SJSA1 (cell line): ENCODE measurements at places on chromosomes 7 and 10. TPM values are rescaled to one million over a fixed set of nuclear protein-coding genes. Genes with fewer than 3 reads are reported as not detected.

- peak; percentile 21 for DNase-seq
Measured at GRCh38 chr10:50431133-50431532, 179.8 kb upstream of the ASAH2 start.

- DNase-seq: no peak
Measured at GRCh38 chr10:21092683-21093524, 195.8 kb upstream of the NEBL start.

- DNase-seq: no peak
Measured at GRCh38 chr7:142745091-142745635, 4.1 kb upstream of the PRSS1 start.

DNA sequence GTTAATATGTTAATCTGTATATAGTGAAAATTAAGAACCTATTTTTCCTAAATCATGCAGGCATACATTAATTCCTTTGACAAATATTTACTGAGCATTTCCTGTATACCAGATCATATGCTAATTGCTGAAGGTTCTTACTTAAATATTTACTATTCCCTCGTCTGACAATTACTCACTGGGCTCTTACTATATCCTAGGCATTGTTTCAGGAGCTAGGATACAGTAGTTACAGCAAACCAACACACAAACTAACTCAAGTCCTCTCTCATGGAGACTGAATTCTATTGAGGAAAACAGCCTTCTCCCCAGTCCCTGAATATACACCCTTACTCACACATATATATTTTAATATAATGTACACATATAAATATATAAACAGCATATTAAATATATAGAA is 786.0 kb downstream of the NRG3 start:
- no peak for DNase-seq

- no peak for DNase-seq
Measured at GRCh38 chr10:99450624-99451498, 20.4 kb upstream of the GOT1 start.

DNA sequence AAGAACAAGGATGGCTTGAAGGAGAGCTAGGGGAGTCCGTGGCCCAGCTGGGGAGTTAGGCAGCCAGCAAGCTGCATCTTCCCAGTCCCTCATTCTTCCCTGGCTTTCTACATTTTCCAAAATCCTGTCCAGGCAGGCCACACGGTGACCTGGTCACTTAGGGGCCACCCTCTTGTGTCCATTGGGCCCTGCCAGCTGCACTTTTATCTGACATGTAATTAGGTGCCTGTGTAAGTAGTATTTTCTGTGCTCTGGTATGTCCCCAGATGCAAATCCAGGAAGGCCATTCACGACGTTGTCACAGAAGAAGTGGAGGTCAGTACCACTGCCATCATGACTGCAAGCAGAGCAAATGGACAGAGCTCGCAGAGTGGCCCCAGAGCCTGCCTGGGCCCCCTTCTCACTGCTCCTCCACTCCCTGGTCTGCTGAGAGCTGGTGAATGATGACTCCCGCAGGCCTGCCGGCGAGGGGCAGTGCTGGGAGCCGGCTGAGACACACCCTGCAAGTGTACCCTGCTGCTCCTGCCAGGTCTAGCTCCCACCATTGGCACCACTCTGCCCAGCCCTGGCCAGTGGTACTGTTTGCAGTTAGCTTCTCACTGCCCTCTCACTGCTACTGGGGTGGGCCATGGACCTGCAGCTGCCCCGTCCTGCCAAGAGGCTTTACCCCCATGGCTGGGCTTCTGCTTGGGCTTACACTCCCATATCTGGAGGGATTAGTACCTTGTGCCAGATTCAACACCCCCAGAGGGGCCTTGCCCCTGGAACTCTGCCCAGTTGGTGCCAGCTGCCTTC is 98.2 kb downstream of the GLRX3 start:
- peak; percentile 37 for DNase-seq

DNA sequence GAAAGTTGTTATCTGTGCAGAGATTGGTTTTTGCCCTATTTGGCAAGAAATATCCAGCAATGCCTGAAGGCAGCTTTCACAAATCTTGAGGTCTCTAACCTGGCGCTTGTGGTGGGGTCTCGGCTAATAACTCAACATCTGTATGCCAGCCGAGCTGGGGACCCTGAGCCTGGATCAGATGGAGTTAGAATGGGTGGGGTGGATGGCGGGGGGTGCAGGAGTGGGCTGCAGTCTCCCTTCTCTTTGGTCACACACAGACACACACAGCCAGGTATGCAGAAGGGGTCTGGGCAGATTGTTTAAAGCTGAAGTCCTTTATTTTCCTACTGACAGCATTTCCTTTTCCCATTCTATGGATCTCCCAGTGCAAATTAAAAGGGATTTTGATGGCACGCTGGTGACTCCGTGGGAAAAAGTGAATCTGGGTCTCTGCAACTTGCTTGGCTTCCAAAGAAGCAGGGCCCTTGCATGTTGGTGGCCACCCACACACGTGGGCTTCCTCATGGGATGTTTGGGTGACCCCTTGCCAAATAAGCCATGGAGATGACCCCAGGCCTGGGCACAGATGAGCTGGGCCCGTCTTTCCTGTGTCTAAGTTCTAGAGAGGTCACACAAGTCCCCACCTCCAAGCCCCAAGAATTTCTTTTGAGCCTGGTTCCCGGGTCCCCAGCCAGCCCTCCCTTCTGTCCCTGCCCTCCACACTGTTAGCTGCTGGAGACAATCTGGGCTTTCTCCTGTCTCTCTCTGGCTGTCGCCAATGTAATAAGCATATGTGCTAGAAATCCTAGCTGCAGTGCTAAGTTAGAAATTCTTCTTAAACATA is 39.9 kb upstream of the EMX2 start:
- DNase-seq: no peak

- no peak for DNase-seq
Measured at GRCh38 chr10:100174699-100175677, 10.8 kb downstream of the ERLIN1 start.

DNA sequence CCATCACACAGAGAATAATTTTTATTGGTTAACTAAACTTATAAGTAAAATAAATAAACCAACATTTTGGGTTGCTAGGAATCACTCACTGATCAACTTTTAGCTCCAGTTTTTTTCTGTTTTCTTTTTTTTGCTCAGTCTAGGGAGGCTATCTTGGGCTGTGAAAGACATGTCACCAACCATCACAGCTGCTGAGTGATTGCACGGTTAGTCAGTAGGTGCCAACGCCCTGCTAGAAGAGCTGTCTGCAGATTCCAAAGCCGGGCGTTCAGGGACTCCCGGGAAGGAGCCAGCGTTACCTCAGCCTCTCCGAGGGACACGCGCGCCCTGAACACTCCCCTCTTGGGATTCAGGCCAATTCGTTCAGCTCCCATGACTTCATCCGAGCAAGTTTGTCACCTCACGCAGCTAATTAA is 604 bp upstream of the STAM start:
- no peak for DNase-seq

GRCh38 chr10:63376560-63377304 is 89.0 kb downstream of the JMJD1C start:
- DNase-seq: no peak

GRCh38 chr7:84686373-84686772 is 491.8 kb upstream of the SEMA3A start:
- DNase-seq: no peak

- no peak for DNase-seq
Measured at GRCh38 chr7:137577184-137577583, 233.7 kb upstream of the PTN start.

DNA sequence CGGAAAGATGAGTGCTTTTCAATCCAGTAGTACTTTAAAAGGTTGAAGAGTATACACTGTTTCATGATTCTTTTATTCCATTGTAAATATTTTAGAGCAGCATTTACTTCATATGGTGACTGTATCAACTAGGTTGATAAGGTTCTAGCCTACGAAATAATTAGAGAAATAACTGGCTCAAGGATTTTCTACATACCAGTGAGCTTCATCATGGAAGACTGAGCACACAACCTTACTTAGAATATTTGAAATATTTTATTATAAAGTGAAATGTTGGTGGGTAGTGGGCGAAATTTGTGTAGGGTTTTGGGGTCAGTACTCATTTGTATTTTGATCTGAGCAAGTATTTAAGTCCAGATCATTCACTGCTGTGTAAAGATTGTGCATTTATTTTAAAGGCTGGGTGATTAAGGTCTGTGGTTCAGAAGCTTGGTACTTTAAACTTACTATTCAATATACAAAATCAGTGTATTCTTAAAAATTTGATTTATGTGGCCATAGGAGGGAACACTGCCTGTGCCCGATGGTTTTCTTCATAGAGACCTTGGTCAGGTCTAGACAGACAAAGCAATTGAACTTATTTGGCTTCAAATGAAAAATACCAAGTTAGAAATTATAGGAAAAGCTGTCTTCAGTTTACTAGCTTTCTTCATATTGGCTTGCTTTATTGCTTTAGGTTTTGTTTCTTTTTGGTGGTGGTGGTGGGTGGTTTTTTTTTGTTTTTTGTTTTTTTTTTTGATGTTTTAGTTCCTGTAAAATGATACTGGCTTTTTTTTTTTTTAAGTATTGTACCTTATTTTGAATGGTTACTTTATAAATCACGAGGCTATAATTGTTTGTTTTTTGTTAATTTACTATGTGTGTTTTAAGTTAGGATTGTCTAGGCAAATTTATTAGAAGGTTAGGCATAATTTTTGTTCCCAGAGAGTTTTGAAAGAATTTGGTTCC is 3.0 kb downstream of the KMT2E start:
- DNase-seq: peak; percentile 22

- no peak for DNase-seq
Measured at GRCh38 chr10:44830022-44830421, 81.1 kb upstream of the TMEM72 start.

DNA sequence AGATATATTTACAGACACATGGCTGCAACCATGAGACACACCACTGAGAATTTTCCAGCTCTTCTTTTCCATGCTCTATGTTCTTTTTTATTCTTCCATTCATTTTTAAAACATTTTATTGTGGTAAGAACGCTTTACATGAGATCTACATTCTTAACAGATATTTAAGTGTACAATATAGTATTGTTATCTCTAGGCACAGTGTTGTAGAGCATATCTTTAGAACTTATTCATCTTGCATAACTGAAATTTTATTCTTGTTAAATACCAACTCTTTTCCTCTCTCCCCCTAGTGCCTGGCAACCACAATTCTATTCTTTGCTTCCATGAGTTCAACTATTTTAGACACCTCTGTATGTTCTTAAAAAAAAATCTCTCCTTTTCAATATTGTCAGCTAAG is 67.1 kb upstream of the HABP2 start:
- DNase-seq: no peak

- DNase-seq: no peak
Measured at GRCh38 chr7:99229234-99229633, 21.3 kb upstream of the KPNA7 start.

GRCh38 chr10:29730969-29731368 is 96.2 kb upstream of the SVIL start:
- DNase-seq: no peak

DNA sequence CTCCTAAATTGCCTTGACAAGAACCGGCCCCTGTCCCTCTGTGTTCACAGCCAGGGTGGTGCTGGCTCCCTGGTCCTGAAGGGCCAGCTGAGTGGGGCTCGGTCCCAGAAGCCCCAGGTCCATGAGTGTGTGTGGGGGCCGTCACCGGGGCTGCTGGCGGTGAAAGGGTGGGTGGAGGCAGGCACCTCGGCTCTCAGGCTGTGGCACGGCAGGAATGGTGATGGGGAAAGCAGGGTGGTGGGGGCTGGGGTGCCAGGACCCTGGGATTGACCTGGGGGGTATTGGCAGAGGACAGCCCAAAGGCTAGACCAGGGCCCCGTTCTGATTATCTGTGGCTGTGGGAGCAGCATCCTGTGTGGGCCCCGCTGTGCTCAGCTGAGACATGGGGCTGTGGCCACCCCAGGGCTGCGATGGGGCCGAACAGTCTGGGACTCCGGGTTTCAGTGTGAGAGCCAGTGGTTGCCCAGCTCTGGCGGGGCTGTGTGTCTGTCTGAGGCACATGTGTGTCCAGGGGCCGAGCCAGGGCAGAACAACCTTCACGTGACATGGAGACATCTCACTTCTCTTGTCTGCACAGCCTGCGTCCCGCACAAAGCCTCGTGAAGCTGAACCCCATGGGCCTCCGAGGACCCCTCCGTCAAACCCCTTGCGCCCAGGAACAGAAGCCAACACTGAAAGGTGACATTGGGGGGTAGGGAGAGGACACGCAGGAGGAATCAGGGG is 144.2 kb downstream of the ELFN1 start:
- DNase-seq: no peak

- DNase-seq: no peak
Measured at GRCh38 chr10:114223066-114223465, 16.0 kb upstream of the VWA2 start.

- peak; percentile 57 for DNase-seq
Measured at GRCh38 chr7:111159426-111159825, 68.5 kb downstream of the LRRN3 start.

DNA sequence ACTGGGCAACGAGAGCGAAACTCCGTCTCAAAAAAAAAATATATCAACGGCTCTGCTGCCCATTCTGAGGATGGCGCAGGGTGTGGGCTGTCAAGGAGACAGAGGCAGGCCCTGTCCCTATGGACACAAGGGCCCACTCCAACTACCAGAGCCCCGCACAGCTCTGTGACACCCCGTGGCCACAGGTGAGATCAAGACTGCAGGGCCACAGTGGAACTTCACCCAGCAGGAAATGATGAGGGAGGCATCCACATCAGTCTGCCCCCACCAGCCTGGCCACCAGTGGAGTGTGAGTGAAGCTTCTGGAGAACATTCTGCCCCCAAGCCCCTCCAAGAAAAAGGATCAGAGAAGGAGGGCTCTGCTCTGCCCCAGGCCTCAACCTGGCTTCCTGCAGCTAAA is 136.7 kb downstream of the DLG5 start:
- no peak for DNase-seq

- DNase-seq: no peak
Measured at GRCh38 chr10:52755297-52756062, 17.1 kb downstream of the MBL2 start.

DNA sequence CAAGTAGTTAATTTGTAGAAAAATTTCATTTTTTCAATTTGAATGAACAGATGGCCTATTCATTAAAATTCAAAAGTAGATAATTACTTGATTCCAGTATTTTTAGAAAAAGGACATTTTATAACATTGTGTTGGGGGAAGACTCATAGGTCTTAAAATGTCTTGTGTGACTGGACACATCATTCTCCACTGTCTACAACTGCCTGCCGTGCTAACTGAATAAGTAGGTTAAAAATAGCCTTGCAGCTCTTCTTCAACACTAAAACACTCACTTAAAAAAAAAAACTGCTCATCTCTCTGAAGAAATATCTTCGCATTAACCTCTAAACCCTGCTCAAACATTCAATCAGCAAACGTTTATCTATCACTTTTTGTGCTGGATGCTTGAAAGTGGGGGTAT is 253.8 kb downstream of the CSTF2T start:
- no peak for DNase-seq

OPALIN gene
- not detected in 2 replicates for total RNA-seq

SAP25 gene
- total RNA-seq: 0.60 TPM in 1 of 2 replicates, not detected in the other

GARS1 gene
- 98.9 and 213 TPM in 2 replicates for total RNA-seq

SPRN gene
- total RNA-seq: not detected in 2 replicates

ALOX5 gene
- not detected in 2 replicates for total RNA-seq

PON1 gene
- total RNA-seq: not detected in 2 replicates
